ENCODE measurements at places on chromosomes 12 and 14.

GRCh38 chr14:54782751-54783659 is 119.6 kb downstream of the GCH1 start:
- no peak for DNase-seq

GRCh38 chr14:60294411-60295069 is 45.5 kb downstream of the PPM1A start:
- DNase-seq, result no peak

DNA sequence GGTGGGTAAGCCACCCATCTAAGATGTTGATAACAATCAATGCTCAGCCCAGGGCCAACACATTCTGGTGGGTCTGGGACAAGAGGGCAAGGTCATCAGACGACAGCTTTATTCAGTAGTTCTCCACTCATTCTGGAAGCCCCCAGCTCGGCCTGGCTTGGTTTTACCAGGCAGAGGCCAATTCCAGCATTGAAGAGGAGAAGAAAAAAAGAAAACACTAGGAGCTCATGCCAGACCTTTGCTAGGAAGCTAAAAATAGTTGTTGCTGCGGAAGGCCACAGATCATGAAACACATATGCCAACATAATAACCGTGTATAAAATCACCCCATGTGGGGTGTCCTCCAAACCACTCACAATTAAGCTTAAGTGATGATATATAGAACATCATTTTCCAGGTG is 44.4 kb downstream of the CCDC60 start:
- DNase-seq, result no peak

- no peak for DNase-seq
These were observed 58.0 kb downstream of the EEA1 start for GRCh38 chr12:92871116-92871515.

GRCh38 chr12:70321191-70321590 is 44.9 kb upstream of the KCNMB4 start:
- no peak for DNase-seq

GRCh38 chr14:63283884-63284248 is 34.9 kb downstream of the GPHB5 start:
- DNase-seq, result no peak

- DNase-seq, result no peak
These were observed 90.1 kb downstream of the NCOR2 start for GRCh38 chr12:124477107-124477915.

All from SJSA1 (cell line).